ENCODE measurements at places on chromosomes 2 and 18.

DNA sequence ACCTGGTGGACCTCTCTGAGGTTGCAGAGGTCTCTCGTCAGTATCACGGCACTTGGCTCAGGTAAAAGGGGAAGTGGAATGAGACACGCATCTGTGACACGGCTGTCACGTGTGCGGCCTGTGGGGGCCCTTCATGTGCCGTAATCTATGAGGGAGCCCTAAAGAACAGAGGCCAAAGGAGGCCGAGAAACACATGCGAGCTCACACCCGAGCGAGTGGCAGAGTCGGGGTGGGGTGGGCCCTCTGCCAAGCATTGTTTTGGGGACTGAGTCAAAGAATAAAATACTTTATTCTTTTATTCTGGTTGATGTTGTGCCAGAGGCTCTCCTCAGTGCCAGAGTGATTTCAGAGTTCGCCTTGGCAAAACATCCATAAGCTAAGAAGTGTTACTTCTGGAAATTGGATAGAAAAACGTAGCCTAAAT lies 43.3 kb downstream of the PLB1 start:
- no peak for DNase-seq

- no peak for DNase-seq
Measured at GRCh38 chr18:48889115-48889941, 61.4 kb downstream of the SMAD7 start.

DNA sequence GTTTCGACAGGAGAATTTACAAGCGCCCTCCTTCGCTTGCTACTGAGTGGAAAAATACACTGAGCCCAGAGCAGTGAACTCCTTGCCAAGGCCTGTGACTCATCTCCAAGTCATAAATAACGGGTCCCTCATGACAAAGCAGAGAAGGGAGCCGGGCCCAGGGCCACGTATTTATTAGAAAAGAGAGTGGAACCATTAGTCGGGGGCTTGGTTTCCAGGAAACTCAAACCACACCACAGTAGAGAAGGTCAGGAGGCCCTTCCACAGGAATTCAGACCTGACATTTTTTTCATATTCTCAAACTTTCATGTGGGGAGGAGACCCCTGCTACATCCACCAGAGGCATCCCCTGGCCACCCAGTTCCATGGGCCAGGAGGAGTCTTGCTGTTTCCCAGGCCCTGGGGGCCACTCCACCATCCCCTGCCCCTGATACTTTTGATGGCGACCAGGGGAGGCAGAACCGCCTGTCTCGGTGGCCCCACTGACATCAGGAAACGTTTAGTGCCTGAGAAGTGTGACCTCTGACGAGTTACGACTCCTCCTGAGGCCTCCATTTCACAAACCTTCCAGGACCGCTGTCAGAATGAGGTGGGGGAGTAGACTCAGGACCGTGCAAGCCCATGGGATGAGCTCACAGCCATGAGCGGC lies 289.7 kb downstream of the DYSF start:
- DNase-seq = no peak

- DNase-seq = no peak
Measured at GRCh38 chr2:39433586-39434195, 3.4 kb downstream of the MAP4K3 start.

GRCh38 chr18:36655930-36656329 lies 172.9 kb downstream of the TPGS2 start:
- no peak for DNase-seq

DNA sequence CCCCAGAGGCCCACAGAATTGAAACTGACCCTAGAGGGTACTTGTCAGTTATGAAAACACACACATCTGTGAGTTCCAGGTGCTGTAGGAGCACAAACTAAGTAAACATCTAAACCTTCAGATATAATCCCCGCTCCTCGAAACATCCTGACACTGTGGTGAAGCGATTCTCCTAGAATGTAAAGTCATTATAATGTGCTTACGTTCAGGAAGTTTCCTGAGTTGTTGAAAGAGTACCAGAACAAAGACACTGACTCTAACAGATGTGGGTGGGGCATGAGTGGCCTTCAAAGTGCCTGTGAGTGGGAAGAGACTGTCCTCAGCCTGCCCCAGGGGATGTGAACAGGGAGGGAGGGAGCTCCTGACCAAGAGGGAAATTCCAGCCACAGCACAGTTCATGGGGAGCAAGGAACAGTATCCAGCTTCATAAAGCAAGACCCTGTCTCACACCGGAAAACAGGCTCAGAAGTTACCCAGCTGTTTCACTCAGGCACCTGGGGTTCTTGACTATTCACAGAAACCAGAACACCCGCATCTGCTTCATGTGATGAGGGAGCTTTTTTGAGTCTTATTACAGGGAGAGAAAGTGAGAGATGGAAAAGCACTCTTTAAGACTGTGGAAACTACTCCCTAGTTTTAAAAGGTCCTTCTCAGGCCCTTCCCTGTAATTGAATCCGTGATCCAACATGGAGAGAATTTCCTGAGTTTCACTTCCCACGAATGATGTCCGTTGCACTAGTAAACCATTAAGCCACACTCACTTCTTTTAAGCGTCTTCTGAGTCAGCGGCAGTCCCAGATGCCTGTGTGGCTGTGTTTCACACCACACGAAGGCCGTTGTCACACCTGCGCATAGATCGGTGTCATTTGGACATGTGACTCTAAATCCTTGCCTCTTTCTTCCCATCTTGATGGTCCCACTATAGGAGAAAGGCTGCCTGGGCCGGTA lies 88.6 kb upstream of the EML6 start:
- DNase-seq = peak; percentile 64

GRCh38 chr2:43473767-43474166 lies 122.1 kb downstream of the THADA start:
- DNase-seq = no peak

GRCh38 chr18:58310517-58310916 lies 266.5 kb downstream of the NEDD4L start:
- no peak for DNase-seq

DNA sequence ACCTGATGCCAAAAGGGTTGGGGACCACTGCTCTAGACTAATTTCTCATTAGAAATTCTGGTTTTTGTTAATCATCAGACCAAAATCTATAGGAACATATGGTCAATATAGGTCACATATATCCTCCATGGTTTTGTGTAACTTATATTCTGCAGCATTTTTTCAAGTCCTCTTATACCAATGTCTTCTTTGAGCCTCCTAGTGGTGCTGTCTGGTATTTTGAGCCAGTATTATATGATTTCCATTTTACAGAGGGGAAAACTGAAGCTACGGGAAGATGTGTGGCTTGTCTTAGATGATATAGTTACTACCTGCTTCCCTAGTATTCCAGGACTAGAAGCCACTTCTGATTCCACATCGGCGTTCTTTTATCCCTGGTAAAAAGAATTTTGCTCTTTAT lies 13.8 kb downstream of the MAPK4 start:
- no peak for DNase-seq

GRCh38 chr2:37894047-37894446 lies 31.0 kb upstream of the RMDN2 start:
- DNase-seq = peak; percentile 44

GRCh38 chr2:102058293-102058833 lies 66.6 kb downstream of the IL1R2 start:
- DNase-seq = no peak

DNA sequence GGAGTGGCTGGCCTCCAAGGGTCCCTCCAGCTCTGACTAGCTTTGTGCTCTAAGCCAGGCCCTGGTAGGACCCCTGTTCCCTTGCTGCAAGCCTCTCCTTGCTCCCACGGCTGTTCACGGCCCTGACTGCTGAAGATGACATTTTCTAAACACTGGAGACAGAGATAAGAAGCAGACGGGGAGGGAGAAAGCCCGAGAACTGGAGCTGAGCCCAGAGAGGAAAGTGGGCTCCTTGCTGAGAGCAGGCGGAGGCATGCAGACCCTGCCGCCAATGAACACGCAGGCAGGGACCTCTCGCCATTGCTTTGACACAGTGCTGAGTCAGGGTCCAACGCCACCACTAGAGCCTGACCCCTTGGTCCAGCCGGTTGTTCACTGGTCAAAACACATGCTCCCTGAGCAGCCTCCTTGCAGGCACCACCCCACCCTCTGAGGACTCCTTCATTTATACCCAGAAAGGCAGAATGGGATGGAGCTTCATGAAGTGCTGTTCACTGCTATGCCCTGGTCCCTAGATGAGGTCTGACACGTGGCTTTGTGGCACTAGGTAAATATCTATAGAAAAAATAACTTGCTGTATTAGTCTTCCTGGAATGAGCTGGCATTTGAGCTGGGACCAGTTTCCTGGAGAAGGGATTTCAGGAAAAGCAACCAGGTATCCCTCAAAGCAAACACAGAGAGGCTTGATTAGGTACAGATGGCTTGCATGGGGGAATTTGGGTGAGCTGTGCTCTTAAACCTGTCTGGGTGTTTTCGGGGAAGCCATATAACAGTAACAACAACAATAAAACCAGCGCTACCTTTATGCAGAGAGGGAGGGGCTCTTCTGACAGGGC lies 65.7 kb downstream of the MCFD2 start:
- DNase-seq = no peak

DNA sequence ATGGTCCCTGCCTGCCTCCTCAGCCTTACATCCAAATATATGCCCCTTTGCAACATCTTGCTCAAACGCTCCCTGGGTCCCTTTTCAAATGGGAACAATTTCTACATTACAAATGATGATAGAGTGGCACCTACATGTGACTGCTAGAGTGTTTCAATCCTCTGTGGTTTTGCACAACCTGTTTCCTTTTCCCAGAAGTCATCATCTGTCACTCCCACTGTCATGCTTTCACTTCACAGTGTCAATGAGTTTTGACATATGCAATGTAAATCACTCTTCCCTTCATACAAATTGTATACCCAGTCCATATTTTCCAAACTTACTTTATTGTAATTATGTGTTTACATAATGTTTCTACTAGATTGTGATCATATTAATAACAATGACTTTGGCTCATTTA lies 887.3 kb downstream of the TDRD15 start:
- no peak for DNase-seq

DNA sequence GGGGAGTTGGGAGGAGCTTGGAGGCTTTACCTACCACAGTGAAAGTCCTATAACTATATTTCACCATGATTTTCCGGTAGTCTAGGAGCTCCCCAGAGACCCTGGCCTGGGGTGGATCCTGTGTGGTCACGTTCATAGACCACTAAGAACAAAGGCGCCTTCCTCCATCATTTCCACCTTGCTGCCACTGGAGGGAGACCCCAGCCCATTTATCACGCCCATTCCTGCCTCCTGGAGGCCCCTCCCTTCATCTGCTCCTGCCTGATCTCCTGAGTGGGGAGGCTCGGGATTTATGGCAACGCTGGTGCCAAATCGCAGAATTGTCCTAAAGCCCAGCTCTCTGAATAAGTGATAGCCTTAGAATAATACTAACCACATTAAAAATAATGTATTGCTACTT lies 507.6 kb upstream of the SPHKAP start:
- DNase-seq = no peak

GRCh38 chr2:216732334-216732733 lies 37.0 kb upstream of the IGFBP5 start:
- DNase-seq = no peak

All from inflammatory macrophage treated with lipopolysaccharide for 1 hour (primary cell).